ENCODE measurements at places on chromosomes 7 and 10.

- no peak for DNase-seq
Observed at GRCh38 chr10:61878740-61879068, 22.8 kb upstream of the ARID5B start.

DNA sequence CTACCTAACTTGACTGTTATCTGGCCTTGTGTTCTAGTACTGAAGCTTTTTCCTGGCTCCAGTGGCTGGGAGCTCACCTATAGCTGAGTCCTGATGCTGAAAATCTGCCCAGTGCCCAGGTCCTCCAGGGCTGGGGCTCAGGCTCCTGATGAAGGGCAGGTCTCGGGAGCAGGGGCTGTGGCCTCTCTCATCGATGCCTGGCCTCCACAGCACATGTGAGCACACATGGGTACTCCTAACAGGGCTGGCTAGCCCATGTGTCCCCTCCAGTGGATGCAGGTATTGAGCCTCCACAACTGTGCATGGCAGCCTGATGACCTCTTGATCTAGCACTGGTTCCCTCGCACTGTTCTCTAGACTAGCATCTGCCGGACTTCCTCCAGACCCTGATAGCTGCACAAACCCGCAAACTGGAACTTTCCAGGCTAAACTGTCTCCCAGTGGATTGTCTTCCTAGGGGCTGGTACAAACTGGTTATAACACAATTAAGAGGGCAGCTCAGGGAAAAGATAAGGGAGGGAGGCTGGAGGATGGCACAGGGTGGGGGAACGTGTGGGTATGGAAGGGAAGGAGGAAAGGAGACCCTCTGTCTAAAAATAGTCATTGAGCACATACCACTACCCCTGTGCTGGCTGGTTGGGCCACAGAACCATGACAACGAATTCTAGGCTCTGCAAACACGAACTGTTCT is 35.1 kb downstream of the PLAC9 start:
- no peak for DNase-seq

- no peak for DNase-seq
Observed at GRCh38 chr7:123498601-123499000, 35.8 kb downstream of the IQUB start.

- DNase-seq = peak; percentile 22
Observed at GRCh38 chr7:108497082-108497725, 28.7 kb downstream of the PNPLA8 start.

- no peak for DNase-seq
Observed at GRCh38 chr7:130887957-130888371, 154.0 kb upstream of the KLF14 start.

GRCh38 chr10:110500515-110500905 is 2.8 kb downstream of the DUSP5 start:
- no peak for DNase-seq

DNA sequence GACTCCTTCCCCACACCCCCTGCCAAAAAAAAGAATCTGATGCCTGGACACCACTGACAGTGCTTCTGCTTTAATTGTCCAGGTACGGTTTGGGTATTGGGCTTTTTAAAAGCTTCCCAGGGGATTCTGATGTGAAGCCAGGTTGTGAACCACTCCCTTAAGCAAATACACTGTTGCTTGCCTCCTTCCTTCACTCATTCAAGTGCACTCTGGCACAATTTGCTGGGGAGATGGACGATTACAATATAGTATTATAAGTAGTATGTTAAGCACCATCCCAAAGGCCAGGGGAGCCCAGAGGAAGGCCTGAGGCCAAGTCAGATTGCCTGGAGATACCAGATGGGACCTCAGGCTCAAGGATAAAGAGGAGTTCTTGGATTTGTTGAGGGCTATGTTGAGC is 12.3 kb upstream of the ZNRF2 start:
- DNase-seq = no peak

DNA sequence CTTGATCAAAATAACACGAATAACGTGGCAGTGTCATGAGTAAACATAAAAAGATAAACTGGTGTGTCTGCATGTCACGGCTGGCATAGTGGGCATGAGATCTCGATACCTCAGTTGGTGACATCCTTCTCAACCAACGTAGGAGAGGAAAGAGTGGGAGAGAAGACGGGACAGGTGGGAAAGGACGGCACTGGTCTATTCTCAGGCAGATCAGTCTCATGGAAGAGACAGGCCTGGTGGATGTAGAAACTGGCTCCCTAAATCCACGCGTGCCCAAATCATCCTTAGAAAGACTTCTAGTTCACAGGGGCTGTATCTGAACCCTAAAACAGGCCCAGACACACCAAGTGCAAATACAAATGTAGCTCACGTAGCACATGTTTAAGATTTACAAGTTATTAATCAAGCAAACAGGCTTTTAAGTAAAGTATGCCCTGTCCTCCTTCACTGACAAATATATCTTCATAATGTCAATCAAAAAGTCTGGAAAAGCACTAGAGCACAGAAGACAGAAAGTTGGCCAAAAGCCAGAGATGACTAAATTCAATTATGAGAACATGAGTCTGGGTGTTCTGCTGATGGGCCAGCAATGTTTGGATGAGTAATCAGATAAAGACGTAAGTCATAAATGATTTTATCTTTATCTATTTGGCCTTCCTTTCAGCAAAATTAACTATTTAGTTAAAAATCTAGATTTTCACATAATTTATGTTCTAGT is 56.3 kb downstream of the SFMBT2 start:
- DNase-seq = no peak

GRCh38 chr7:123738356-123738755 is 10.4 kb downstream of the WASL start:
- no peak for DNase-seq

DNA sequence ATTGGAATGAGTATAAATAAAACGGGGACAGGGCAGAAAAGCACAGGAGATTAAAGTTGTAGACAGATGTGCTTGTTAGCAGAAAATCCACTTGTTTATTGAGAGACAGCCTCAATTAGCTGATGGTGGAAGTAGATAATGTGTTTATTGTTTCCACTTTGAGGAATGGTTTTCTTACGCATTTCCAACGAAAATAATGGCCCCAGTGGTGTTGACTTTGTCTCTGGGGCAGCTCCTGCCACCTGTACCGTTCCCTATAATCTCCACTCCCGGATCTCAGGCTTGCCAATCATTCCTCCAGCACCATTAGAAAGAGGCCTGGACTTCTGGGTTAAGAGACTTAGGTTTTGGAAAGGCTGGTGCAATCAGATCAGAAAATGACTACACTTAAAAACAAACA is 638.7 kb downstream of the PARD3 start:
- DNase-seq = no peak

- DNase-seq = no peak
Observed at GRCh38 chr10:78898341-78899097, 170.2 kb upstream of the ZMIZ1 start.

DNA sequence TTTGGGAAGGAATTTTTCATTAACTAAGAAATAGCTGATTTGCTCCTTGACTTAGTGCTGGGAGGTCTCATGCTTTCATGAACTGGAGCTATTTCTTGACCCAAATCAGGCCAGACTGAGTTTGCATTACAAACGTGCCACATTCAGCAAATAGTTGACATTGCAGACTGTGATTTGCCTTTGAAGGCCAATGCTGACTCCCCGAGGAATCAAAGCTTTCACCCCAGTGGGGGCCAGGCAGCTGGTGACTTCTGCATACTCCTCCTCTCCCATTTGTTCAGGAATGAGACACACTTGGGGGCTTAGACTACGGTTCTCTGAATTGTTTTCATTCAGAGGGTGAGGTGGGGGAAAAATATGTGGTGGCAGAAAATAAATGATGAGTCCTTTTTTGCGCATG is 111.0 kb upstream of the JAZF1 start:
- DNase-seq = no peak

DNA sequence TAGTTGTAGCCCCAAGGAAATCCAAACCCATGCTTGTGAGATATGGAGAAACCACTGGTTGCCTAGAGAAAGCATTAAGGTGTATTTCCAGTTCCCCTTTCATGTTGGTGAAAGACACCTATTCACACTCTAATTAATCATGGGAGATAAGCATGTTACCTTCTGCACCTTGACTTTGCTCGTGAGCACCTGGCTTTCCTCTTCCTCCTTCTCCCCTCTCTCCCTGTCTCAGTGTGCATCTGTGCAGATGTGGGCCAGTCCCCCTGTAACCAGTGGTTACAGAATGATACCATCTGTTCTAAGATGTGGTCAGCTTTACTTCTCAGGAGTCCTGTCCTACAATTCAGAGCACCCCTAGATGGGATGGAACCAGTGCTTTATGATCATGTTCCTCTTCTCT is 160.6 kb downstream of the LCOR start:
- no peak for DNase-seq

DNA sequence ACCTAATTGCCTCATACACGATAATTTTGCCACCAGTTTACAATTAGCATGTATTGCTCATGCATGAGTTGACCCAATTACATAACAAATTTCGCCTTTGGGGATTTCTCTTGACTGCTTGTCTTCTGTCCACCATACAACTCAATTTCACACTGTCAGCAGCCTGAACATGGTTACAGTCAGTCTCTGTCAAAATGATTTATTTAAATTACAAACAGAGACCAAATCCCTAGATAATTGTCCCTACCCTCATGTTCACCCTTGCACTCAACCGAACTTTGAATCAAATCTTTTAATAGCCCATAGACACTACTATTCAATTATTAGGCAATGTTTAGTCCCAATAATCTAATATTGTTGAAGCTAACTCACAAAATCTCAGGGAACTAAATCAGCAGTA is 59.7 kb upstream of the NEBL start:
- no peak for DNase-seq

- DNase-seq = no peak
Observed at GRCh38 chr10:14560274-14560673, 214.4 kb downstream of the FAM107B start.

DNA sequence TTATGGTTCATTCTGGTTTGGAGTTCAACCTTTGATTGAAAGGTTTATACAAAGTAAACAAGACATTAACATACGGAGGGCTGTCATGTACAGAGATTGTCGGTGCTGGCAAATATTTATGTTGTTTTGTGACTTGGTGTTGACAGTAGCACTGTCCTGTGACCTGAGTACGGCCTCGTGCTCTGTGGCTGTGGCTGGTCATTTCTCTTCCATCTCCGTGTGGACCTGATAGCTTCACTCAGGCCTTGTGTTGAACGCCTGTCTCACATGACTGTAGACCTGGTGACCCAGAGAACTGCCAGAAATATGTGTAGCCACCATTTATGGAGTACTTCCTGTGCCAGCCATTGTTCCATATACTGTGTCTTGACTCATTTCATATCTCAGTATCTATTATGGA is 311.6 kb downstream of the CCDC3 start:
- DNase-seq = no peak

DNA sequence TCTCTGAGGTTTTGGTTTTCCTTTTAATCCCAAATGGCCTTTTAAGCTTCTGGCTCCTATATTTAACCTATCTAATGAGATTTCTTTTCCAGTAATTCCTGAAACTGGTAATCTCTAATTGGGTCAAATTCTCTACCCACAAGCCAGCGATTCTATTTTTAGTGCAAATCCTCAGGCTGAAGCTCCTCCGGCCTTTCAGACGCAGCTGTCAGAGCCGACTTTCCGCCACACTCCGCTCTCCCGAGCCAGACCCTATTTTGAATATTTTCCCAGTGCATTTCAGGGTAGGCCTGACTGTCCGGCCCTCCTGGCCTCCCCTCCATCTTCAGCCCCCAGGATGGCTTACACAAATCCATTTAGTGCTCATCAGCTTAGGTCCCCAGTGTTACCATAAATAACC is 9.7 kb upstream of the ADCY1 start:
- peak; percentile 76 for DNase-seq

All from femur (tissue), 1 donor.